Activated CD4-positive, alpha-beta memory T cell treated with anti-CD3 and anti-CD28 coated beads for 36 hours (primary cell): ENCODE measurements at places on chromosomes 1 and 21.

DNA sequence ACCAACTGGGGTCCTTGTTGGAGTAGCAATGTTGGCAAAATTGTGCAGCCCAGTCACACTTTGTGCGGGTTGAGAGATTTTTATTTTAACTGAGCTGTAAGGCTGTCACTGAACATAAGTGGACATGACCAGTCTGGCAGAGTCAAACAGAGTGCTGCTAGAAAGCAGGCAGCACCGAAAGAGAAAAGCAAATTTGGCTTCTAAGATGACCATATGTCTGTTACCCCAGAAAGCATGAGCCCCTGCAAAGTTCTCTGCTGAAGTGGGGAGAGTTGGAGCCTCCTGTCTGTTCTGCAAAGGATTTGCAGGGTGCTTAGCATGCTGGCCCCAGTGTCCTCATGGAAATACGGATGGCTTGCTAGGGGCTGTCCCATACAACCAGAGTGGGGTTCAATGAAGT, 220.4 kb downstream of the PBX1 start:
- no peak for DNase-seq

DNA sequence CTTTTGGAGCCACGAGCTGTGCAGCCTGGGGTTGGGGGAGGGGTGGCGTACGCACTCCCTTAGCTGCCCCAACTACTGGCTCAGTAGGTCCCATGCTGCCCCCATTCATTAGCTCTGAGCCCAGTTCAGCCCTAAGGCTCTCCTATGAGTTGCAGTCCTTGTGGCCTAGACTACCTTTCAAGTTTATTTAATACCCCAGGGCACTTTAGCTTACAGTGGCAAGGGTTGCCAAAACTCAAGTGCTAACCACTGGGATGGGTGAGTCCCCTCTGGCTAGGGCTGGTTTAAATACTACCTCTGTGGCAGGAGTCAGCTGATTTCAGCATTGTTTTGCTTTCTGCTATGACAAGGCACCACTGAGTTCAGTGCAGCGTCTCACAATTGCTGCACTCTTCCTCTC, 118.2 kb downstream of the ODF2L start:
- no peak for DNase-seq

- DNase-seq = no peak
These were observed 175.9 kb downstream of the DYRK1A start for GRCh38 chr21:37542512-37542911.

- no peak for DNase-seq
These were observed 33.5 kb upstream of the SSBP3 start for GRCh38 chr1:54439550-54440223.

GRCh38 chr1:235935235-235936225, 68.8 kb upstream of the LYST start:
- no peak for DNase-seq

GRCh38 chr1:96234299-96234698, 487.3 kb upstream of the PTBP2 start:
- DNase-seq = no peak

DNA sequence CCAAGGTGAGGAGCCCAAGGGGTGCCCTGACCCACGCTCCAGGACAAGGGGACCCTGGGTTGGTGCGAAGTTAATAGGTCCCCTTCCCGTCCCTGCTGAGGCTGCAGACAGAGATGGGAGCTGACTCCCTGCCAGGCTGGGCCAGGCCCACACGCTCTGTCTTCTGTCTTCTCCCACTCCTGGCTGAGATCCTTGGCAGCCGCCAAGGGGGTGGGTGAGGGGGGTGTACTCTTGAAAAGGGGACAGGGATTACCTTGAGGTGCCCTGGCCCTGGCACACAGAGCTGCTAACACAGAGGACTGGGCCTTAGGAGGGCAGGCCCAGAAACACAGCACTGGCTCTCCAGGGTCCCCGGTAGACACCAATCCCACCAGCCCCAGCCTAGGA, 11.0 kb upstream of the CTRC start:
- DNase-seq = no peak

- DNase-seq = peak; percentile 77
These were observed at the start of gene FASLG for GRCh38 chr1:172658871-172659453. FASLG (plus strand) TSS chr1:172659103; CDS start chr1:172659202, 99 bp downstream.

GRCh38 chr1:210633140-210633539, 304.4 kb downstream of the HHAT start:
- DNase-seq = no peak

DNA sequence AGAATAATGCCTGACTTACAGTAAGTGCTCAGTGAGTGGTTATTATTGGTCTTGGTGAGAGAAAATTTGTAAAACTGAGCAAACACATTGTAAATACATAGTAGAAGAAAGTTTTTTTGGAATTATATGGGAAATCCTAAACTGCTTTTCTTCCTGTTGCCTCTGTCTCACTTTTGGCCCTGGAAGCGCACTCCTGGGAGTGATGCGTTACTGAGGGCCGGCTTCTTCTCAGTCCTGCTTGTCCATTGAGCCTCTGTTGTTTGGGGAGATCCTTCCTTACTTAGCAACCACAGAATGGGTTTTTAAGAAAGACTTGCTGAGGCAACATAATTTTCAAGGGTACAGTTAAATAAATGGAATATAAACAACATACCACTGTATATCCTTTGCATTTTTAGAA, 166.0 kb downstream of the EDEM3 start:
- no peak for DNase-seq

- DNase-seq = no peak
These were observed 78.7 kb upstream of the VAV3 start for GRCh38 chr1:108043707-108044106.

DNA sequence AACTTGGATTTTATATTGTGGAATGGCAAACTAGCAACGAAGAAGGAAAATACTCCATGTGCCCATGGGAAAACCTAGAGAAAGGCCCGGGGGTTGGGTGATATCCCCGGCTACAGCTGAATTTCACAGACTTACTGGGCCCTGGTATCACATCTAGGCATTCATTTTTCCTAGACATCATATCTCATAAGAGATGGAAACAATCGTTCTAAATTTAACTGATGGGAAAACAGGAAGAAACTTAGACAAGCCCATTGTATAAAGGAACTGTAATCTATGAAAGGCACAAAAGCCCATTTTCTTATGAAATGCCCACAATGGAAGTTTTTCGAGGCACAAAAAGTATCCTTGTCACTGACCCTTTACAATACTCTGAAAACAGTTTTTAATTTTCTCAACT, 407.9 kb upstream of the LYPLAL1 start:
- no peak for DNase-seq

- peak; percentile 59 for DNase-seq
These were observed 1.4 kb downstream of the APP start for GRCh38 chr21:26169061-26169610.

DNA sequence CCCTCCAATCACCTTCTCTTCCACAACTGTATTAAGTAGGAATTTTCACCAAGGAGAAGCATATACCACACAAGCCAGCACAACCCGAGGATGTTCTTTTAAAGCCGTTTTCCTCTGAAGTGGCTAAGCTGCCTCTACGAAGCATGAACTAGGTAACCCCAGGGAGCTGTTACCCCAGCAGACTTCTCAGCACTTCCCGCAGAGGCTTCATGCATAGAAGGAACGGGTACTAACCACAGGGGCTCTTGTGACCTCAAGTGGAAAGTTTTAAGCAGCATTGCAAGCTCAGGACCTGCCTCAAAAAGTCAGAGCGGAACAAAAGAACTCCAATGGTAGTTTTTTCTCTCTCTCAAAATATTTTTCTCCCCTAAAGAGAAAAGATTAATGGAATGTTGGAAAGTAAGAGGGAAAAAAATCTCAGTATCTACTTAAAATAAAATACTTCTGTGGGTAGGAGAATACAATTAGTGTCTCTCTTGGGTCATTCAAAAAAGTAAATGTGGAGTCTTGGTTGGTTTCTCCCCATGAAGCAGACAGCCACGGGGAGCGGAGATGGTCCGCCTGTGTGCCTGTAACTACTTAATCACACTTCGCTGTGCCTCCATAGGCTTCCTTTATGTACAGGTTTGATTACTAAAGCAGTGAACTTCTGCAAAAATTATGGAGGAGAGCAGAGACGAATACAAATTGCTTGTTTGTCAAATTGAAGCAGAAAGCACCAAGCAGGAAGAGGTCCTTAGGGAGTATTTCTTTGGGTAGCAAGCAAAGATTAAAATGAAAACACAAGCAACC, 40.9 kb downstream of the STX6 start:
- DNase-seq = peak; percentile 43

- DNase-seq = no peak
These were observed 159.2 kb downstream of the DYRK1A start for GRCh38 chr21:37525810-37526209.

DNA sequence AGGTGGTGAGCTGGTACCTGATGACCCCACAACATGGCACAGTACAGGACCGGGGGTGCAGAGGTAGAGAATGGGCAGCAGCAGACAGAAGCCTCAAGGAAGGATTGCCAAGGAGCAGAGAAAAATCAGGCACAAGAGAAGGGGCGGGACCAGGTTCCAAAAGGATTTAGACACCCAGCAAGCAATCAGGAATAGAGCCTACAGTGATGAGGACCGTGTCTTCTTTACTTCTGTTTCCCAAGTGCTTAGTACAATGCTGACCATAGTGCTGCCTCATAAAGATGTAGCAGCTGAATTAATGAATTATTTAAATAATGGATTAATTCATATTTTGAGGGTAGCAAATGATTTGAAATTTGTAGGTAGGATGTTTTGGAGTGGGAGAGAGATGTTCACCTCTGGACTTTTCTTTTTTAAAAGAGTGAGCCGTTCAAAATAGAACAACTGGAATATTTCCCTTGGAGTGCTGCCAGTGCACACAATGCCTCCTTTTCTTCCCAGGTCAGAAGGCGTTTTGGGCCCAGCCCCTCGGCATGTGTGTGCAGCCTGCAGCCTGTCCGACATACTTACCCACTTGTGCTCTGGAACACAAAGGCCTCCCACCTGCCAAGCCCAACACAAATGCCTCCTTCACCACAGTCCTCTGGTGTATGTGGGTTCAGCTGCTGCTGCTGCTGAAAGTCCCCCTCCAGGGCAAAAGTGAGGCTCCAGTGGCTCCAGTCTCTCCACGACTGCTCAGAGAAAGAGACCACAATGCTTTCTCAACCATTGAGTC, 19.6 kb downstream of the KANK4 start:
- no peak for DNase-seq

- DNase-seq = no peak
These were observed 178.9 kb upstream of the C1orf105 start for GRCh38 chr1:172241540-172241939.

- DNase-seq = no peak
These were observed 118.8 kb downstream of the EPHB2 start for GRCh38 chr1:22829309-22829989.

DNA sequence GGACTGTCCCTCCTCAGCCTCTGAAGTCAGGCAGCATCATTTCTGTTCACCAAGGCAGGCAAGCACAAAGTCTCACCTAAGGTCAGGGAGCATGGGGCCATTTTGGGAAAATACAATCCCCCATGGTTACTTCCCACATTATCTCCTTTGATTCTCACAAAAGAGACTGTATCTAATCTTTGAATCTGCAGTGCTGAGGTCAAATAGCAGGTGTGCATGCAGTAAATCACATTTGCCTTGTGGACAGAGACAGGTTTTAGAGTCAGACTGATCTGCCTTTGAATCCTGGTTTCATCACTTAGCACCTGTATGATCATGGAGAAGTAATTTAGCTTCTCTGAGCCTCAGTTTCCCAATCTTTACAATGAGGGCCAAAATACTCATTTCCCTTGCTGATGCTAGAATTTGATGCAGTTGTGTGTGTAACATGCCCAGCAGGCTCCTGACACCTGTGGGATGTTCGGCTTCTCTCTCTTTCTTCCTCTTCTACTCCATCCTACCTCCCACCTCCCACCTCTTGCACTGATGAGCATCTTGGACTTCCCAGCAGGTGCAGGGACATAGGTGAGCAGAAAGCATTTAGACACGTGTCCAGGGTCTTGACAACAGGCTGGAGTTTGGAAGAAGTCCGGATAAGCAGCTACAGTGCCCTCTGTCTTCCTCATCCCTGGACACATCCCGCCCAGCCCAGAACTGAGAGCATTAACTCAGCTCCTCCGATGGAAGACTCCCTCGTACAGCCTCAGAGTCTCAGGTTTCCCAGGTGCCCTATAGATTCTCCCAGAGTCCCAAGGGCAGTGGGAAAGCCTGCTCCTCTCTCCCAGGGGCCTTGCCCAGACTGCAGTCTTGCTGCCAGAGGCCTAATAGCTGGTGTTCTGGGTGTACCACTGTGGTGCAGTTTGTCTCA, 18.9 kb downstream of the NENF start:
- no peak for DNase-seq

DNA sequence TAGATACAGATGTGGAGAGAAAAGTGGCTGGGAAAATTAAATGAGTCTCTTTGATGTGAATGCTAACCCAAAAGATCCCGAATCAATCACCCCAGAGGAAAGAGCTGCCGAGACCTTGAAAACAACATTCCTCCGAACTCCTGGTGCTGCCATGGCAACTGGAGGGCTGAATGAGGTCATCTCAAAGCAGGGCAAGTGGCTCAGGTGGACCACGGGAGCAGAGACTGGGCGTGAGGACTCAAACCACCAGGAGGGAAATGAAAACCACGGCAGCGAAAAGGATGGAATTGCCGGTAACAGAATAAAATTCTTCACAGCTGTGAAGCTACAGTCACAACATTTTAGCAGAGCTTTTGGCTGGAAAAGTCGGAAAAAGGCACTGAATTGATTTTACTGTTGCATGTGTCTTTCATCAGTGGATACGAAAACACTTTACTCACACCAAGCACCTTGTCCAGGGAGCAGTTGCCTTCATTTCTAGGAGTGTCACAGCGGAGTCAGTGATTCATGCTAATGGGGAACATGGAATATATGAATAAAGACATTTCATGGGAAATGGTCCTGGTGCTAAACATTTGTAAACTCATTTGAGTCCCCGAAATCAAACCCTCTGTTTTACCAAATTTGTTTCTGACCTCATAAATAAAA, 23.2 kb upstream of the BECN2 start:
- DNase-seq = no peak
